ENCODE measurements at places on chromosomes 2 and 18.

- no peak for DNase-seq
Measured at GRCh38 chr2:200968162-200968561, 4.7 kb upstream of the ORC2 start.

DNA sequence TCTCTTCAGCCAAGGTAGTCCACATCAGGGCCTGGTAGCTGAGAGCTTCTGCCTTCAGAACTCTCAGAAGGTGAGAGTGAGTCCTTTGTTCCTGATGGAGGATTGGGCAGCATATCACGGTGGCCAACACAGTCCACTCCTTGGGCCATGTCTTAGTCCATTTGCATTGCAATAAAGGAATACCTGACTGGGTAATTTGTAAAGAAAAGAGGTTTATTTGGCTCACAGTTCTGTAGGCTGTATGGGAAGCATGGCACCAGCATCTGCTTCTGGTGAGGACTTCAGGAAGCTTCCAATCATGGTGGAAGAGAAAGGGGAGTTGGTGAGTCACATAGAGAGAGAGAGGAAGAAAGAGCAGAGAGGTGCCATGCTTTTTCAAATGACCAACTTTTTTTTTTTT lies 98.8 kb downstream of the ADCYAP1 start:
- DNase-seq, result no peak

DNA sequence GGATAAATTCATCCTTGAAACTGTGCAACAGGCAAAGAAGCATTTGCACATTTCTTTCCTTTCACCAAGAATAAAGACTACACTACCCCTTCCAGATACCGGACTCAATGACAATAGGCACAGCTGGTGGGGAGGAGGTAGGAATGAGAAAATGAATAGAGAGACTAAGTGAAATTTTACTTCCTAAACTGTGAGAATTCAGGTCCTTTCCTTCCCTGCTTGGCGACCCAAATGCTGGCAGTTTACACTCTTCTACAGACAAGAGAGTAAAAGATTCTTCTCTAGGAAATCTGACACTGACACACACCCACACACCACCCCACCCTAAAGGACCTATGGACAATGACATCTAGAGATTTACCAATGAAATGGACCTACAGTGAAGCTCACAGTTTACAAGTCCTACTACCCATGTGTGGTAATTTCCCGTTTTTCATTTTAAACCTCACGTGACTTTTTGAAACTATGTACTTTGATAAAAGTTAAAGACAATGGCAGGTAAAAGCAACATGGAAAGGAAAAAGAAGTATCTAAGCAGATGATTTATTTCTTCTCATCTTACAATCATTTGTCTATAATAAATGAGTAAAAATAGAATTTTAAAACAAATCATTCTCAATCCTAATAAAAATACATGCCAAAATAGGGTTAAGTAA lies 27.9 kb downstream of the REV1 start:
- DNase-seq, result no peak

DNA sequence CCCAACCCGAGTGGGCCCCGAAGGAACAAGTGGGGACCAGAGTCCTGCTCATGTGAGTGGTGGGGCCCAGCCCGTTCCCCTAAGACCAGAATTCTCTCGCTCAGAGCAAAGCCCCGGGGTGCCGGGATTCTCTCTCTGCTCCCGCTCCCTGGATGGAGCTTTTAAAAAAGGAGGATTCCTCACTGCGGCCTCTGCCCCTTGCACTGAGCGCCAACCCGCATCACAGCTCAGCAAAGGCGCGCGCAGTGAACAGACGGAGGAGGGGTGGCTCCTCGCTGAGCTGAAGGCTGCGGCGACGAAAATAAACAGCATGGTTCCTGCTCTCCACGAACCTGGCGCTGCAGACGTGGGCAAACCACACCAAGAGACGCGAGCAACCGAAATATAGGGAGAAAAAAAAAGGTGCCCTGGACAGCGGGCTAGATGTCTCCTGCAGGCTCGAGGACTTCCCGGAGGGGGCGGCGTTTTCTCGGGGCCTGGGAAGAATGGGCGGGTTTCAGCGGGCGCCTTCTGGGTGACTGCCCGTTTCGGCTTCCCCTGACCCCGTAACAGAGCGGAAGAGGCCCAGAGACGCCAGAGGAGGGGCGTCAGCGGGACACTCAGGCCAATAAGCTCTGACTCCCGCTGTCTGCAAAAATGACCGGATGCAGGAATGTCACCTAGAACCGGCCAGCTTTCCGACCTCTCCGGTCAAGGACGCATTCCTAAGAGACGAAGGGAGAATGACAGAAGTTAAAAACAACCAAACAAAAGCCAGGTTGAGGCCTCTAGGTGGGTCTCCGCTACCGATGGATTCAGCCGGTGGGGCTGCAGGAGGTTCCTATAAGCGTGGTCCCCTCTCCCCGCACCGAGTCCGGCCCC lies 819 bp upstream of the KLF11 start:
- peak; percentile 50 for DNase-seq

- DNase-seq, result no peak
Measured at GRCh38 chr2:226730481-226730880, 69.1 kb downstream of the IRS1 start.

DNA sequence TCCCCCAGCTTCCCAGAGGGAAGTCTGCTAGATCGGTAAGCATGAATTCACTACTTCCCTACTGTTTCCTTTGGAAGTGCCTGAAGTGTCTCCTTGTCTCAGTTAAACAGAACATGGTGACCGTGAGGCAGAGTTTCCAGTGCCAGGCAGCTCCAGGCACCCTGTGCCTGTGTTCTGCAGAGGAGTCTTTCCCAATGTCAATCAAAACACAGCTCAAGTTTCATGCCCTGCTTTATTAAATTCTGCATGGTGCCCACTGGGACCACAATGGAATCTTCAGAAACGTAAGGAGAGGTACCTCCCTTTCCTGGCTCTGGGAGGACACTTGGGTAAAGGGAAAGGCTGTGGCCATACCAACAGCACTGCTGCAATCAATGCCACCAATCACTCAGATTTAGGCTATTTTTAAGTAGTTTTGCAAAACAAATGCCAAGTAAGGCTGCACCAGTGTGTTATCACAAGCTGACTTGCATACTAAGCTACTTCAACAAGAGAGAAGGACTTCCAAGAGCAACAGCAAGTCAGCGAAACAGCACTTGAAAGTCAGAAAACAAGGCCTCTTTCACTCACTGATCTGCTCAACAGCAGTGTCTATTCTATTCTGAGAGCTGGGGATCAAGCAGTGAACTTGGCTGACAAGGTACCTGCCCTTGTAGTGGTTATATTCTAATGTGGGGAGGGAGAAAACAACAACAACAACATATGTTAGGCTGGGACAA lies 14.9 kb downstream of the LPIN2 start:
- DNase-seq, result no peak

DNA sequence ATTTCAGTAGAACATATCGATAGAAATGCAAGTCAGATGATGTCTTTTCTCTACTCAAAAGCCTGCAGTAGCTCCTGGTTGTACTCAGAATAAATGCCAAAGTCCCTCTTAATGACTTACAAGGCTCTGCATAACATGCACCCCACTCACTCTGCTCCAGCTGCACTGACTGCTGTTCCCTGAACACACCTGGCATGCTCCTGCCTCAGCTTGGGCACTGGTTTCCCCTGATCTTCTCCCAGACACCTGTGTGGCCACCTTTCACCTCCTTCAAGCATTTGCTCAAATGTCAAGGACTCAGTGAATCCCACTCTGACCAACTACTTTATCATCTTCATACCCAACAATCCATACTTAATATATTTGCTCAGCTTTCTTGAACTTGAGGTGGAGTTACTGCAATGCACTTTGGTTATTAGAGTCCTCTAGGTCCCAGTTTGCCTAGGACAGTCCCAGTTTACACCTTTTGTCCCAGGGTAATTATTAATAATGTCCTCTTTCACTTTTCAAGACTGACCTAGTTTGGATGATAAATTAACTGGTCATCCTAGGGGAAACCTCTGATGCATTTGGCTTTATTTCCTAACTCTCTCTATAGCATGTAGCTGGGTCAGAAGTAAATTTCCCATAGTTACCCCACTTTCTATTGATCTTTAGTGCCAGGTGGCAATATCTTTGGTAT lies 44.1 kb downstream of the ACAA2 start:
- DNase-seq, result no peak
